ENCODE measurements at places on chromosomes 1 and 21.

- DNase-seq, result no peak
These were observed 36.0 kb upstream of the SSBP3 start for GRCh38 chr1:54442185-54442584.

- no peak for DNase-seq
These were observed 18.1 kb downstream of the VASH2 start for GRCh38 chr1:212968368-212968863.

GRCh38 chr1:33390542-33390941, 40.4 kb downstream of the PHC2 start:
- no peak for DNase-seq

DNA sequence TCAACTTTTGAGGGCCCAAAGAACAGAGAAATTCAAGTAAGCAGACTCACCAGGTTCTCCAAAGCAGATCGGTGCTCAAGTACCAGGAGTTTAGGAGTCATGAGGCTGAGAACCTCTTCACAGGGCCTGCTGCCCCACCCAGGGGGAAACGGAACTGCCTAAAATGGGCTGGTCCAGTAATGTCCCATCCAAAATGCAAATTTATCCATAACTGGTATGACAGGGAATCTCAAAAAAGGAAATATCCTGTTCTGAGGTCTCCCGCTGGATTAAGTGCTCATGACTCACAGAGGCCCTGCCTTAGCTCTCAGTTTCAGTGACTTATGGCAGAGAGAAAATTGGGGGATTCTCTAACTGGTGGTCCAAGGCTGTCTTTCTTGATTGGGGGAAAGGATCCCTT, 9.3 kb downstream of the SPRR2G start:
- DNase-seq, result no peak

All from CD4-positive, alpha-beta T cell treated with Interleukin-10 for 1 hour (primary cell).